ENCODE measurements at places on chromosomes 5 and 9. TPM values are rescaled to one million over a fixed set of nuclear protein-coding genes. Genes with fewer than 3 reads are reported as not detected.

GRCh38 chr9:33719581-33720374, 75.6 kb upstream of the PRSS3 start:
- DNase-seq: no peak

- DNase-seq: no peak
These were observed 6.1 kb upstream of the C5orf58 start for GRCh38 chr5:170226661-170227060.

DNA sequence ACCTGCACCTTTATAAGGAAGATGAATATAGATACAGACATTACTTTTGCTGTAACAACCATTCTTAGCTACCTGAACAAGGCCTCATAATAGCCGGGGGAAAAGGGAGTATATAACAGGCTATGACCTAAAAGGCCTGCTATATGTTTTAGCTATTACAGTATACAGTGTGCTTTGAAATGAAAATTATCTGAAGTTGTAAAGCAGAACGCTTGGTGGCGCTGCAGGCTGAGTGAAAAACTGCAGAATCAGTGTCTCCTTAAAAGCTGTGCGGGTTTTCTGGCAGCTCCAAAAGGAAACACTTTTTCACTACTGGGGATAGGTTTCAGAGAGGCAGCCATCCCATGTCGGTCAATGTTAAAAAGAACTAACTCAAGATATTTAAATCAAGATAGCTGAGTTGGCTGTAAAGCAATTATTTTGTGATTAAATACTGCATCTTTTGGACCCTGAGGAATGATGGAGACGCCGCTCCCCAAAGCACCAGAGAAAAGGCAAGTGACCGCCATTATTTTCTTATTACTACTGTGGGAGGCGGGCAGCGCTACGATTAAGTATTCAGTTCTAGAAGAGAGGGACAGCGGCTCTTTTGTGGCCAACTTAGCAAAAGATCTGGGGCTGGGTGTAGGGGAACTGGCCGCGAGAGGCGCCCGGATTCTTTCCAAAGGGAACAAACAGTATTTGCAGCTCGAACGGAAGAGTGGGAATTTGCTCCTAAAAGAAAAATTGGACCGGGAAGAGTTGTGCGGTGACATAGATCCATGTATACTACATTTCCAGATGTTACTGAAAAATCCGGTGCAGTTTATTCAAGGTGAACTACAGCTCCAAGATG, 5.9 kb downstream of the PCDHB6 start:
- no peak for DNase-seq

The PRDM9 gene
- polyA plus RNA-seq: not detected

DNA sequence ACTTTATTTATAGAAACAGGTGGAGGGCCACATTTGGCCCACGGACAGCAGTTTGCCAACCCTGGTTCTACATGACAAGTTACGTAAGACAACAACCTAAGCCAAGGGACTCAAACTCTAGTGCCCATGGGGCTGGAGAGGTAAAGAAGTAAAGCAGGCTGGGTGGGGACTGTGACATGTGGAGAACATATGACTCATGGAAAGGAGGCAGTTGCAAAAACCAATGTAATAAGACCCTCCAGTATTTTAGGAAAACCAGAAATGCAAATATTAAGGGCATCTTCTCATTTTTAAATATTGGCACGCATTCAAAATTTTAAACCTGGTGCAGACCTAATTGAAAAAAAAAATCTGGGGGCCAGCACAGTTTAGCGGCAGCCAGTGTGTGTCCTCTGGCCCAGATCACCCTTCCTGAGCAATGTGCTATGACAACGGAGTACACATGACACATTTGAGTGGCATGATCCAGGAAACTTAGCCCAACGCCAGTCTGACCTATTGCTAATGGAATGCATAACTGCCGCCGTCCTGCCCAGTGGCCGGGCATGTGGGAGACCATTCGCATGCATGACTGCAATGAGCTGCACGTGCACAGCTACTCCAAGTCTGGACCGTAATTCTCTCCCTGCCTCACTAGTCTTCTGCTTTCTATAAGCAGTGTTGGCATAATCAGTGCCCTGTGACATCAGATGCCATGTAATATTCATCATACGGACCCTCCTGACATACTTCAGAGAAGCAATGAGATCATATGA, 97.2 kb downstream of the SH3TC2 start:
- DNase-seq: peak; percentile 42
